HS-27A (cell line): ENCODE measurements at places on chromosomes 6 and 20.

GRCh38 chr6:155313602-155314091 is 637 bp downstream of the TFB1M start:
- DNase-seq = peak; percentile 20

- no peak for DNase-seq
These were observed 166.3 kb downstream of the KCNQ5 start for GRCh38 chr6:72788188-72788587.

- DNase-seq = no peak
These were observed 25.2 kb upstream of the MC3R start for GRCh38 chr20:56223352-56223751.

DNA sequence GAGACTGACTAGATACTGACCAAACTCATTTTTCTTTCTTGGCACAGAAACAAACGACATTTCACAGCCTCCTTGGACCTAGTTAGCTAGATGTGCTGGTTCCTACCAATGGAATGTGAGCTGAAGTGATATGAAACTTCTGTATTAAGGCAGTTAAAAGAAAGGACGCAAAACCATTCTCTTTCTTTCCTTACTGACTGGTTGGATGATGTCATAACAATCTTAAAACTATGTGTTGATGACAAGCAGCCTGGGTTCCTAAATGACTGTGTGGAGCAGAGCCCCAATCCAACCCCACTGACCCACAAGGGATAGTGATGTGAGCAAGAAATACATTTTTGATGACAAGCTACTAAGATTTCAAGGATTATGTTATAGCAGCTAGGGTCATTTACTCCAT is 35.6 kb downstream of the CEP162 start:
- DNase-seq = no peak

GRCh38 chr6:454148-454991 is 62.8 kb downstream of the IRF4 start:
- DNase-seq = no peak

DNA sequence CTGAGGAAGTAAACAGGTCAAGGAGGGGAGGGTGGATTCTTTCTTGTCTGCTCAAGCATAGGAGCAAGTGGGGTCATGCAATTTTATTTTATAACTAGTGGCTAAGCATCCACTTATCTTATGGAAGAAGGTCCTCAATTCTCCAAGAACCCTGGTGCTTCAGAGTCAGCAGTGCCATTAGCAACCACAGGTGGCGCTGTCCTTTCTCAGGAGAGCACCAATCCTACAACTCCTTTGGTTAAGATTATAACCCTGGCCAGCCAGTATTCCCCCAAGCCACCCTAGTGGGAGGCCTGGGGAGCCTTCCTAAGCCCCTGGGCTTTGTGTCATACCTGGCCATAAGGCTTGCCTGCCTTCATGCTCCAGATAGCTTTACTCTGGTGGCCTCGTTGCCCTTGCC is 60.7 kb downstream of the PCSK2 start:
- DNase-seq = no peak

DNA sequence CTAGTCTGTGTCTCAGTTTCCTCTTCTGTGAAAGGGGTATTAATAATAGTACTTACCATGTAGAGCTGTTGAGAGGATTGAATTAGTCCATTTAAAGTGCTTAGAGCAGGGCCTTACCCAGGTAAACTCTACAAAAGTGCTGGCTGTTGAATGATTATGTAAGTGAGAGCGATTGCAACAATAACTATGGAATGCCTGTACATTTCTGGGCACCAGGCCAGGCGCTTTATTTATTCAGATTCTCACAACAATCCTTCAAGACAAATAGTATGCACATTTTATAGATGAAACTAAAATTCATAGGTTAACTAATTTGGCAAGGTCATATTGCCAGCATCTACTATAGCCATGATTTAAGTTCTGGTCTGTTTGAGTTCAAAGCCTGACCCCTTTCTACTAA is 78.3 kb upstream of the MMS22L start:
- no peak for DNase-seq

DNA sequence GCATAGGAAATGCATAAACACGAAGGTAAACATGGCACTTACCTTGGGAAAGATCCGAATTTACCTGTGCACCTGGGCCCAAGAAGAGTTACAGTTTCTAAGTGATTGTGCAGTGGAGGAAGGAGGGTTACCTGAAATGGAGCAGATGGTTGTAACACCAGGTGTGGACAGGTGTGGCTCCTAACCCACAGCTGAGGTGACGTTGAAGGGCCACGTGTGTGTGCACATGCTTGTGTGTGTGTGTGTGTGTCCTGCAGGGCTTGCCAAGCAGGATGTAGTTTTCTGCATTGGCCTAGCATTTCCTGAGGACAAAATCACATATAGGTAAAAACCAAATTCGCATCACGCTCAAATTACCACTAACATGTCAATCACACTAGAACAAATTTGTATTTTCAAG is 240.8 kb downstream of the ANKRD60 start:
- no peak for DNase-seq

GRCh38 chr20:3101737-3102574 is 17.4 kb upstream of the AVP start:
- DNase-seq = no peak

DNA sequence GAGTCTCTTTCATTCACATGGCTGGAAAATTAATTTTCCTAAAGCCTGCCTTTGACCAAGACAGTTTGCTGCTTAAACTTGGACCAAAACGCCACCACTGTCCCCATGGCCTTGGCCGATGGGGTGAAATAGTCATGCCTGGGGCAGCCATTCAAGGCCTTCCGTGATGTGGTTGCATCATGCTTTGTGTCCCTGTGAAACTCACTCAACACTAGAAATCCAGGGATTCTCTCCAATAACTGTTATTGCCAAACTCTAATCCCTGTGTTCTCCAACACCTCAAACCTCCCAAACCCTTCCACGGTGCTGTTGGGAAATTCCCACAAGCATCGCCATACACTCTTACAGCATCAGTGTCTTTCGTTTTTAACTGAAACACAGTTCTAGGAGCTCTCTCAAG is 1.4 kb upstream of the TXNDC5 start:
- DNase-seq = no peak

- DNase-seq = no peak
These were observed 65.9 kb upstream of the CLDN20 start for GRCh38 chr6:155197932-155198331.

- DNase-seq = no peak
These were observed 55.9 kb upstream of the PSMF1 start for GRCh38 chr20:1062334-1063010.

GRCh38 chr6:39170860-39171259 is 55.9 kb upstream of the SAYSD1 start:
- no peak for DNase-seq

GRCh38 chr20:16476032-16476431 is 97.2 kb downstream of the KIF16B start:
- no peak for DNase-seq

DNA sequence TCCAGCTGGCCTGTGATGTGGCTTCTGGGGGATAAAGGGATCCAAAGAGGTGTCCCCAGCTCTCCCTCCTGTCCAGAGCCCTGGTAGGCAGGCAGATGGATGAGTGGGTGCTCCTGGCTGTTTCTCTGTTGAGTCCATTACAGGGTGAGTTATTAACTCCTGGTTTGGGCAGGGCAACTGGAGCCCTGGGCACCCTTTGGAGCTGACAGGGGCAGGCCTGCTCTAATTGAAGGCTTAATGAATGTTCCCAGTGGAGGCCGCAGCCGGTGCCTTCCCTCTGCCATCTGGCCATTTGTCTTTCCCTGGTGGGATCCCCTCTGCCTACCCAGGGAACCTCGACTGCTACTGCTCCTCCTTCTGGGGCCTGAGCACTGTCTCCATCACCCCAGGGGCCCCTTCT is 44.7 kb upstream of the MLN start:
- DNase-seq = no peak

DNA sequence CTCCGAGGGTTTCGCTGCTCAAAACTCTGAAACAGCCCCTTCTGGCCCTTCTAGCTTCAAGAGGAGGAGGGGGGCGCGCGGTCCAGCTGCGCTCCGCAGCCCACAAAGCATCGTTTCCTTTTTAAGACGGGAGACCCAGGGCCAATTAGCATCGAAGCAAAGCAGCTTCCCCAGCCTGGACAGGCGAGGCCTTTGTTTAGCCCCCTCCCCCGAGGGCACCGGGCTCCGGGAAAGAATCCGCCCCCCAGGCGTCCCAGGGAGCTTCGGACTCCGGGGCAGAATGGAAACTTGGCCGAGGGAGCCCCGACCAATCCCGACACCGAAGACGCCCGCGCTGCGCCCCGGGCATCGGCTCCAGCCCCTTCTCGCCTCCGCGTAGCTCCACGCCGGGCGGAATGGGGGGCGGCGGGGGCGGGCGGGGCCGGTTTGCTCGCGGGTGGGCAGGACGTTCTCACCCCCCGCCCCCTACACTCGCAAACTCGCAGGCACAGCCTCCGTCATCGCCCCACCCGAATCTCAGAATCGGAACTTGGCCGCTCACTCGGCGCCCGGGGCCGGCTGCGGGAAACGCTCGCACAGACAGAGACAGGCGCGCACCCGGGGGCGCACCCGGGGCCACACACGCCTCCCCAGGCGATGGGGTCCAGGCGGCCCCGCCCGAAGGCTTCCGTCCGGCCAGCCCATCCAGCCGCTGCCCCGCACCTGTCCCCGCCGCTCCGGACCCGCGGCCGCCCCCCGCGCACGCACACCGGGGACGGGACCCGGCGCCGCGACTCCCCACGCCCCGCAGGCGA is 628 bp downstream of the NKAIN4 start:
- DNase-seq = no peak

GRCh38 chr20:58452667-58453255 is 62.4 kb downstream of the APCDD1L start:
- DNase-seq = no peak

DNA sequence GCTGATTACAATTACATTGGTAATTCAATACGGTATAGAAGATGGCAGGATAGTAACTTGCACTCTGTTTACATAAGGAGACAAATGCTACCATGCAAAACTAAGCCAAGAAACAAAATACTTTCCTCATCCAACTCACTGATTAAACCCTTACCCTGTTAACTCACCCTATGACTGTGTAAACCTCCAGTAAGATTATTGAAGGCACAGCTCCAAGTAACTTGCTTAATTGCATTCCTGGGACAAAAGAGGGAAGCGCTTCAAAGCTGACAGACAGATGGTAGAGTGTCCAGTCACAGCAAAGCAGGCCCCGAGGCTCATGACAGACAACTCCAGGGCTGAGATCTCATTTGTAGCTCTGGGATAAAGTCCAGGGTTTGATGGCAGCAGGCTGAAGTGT is 6.9 kb upstream of the KIF16B start:
- DNase-seq = no peak

DNA sequence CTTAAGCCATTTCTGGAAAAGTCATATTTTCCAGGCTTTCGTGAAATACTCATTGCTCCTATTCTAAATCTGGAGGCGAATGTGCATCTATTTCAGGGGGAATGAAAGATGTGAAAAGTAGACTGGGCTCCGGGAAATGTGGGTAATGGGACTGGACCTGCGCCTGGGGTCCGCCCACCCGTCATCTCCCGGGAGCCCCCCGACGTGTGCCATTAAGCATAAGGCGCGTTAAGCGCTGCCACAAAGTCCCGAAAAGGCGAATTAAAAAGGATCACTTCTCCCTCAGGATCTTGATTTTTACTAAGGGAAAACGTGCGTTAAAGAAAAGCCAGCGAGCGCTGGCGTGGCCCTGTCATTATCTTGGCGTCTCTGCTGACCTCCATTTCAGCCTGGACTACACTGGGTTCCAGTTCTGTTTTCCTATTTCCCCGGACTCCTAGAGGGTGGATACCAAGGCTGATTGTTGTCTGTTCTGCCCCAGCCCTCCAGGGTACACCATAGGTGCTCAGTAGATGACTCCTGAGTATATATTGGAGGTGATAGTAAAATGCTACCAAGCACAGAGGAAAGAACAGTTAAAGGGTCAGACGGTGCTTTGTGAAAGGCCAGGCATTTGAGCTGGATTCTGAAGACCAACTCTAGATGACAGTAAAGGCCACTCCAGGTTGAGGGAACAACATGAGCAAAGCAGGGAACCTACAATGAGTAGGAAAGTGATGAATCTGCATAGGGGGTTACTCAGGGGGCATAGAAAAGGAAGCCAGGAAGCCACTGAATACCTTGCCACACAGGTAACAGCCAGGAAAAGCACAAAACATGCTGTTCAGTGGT is 89.2 kb upstream of the ARID1B start:
- DNase-seq = no peak

GRCh38 chr20:4674672-4675071 is 47.0 kb upstream of the PRND start:
- no peak for DNase-seq

GRCh38 chr6:119034827-119035458 is 43.5 kb downstream of the FAM184A start:
- no peak for DNase-seq

GRCh38 chr20:63072231-63072791 is 65.5 kb upstream of the BHLHE23 start:
- DNase-seq = no peak

GRCh38 chr6:8829796-8830195 is 394.5 kb upstream of the SLC35B3 start:
- no peak for DNase-seq

DNA sequence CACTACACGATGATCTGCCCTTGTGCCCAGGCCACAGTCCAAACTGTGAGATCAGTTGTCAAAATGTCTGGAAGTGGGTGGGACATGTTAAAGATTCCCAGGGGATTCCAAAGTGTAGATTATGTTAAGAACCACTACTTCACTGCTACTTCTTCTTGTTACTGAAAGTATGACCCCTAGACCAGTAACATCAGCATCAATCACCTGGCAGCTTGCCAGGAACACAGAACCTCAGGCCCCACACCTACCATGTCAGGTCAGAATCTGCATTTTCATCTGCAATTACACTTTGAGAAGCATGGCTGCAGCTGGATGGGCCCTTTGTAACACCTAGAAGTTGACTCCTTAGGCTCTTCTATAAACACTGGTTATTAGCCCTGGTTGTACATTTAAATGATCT is 36.1 kb downstream of the RFPL4B start:
- DNase-seq = no peak

GRCh38 chr6:116561377-116562018 is 7.9 kb downstream of the CALHM4 start:
- DNase-seq = no peak

DNA sequence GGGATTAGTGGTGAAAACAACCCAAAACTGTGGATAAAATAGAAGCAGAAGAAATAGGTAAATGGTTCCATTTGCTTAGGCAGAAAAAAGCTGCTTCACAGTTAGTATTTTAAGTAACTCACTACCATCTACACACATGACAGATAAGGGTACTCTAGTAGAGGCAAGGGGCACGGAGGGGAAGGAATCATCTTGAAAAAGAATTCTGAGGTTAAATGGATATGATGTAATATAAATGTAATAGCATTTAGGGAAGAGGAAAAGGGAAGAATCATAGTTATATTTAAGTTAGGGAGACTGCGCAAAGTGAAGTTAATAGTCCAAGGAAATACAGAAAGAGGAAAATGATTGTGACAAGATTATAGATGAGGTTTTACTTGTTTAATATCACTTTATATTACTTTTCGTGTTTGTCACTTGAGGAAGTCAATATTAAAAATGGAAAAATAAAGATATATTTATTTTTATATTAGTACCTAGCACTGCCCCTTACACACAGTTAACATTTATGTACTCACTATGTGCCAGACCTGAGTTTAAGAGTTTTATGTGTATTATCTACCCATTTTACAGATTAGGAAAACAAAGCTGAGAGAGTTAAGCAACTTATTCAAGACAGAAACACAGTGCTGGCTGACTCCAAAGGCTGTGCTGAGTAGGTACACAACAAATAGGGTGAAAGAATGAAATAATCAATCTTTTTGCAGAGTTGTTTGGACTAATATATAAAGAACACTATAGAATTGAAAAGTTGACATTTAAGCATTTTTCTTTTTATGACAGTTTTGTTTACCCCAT is 128.1 kb downstream of the REV3L start:
- DNase-seq = no peak
